Germinal center (tissue), 1 donor: ENCODE measurements at places on chromosomes 16 and 17.

DNA sequence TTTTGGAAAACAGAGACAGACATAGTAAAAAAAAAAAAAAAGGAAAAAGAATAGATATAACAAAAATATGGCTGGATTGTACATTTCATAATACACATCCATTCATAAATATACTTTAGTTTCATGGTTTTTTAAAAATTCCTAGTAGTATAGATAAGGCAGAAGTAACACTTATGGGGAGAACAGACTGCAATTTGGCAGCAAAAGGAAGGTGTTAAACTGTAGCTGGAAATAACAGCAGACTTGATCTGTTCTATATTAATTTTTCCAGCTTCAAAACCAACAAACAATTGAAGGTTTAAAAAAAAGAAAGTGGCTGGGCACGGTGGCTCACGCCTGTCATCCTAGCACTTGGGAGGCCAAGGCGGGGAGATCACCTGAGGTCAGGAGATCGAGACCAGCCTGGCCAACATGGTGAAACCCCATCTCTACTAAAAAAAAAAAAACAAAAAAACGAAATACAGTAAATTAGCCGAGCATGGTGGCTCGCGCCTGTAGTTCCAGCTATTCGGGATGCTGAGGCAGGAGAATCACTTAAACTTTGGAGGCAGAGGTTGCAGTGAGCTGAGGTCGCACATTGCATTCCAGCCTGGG, 191.8 kb downstream of the SPECC1 start:
- no peak for DNase-seq

DNA sequence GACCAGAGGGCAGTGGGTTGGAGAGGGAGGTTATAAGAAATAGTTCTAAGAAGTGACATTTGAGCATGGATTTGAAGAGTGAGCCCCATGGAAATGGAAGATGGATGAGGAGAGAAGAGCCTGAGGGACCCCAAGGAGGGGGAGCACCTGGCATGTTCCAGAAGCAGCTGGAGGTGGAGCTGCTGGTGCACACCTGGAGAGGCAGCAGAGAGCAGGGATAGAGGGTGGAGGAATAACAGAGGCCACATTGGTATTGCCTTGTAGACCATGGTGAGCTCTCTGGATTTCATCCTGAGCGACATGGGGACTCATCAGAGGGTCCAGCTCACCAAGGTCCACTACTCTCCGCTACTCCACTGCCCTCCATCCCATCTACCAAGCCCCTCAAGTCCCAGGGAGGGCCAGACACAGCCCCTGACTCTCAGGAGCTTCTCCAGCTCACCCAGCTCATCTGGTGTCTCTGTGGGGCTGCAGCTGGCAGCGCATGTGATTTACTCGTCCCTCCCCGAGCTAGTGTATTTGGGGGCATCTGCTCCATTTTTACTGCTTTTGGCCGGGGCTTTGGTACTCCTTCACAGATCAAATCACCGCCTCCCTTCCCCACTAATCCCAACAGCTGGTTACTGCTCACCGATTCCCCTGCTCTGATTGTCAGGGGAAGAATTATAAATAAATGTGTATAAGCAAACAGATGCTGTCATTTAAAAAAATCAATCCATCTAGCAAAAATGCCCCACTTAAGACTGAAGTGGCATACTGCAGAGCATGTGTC, 22.1 kb upstream of the KDM8 start:
- no peak for DNase-seq

GRCh38 chr17:50319306-50320004, 26.5 kb upstream of the XYLT2 start:
- no peak for DNase-seq

- DNase-seq: no peak
These were observed 120.6 kb upstream of the RBBP6 start for GRCh38 chr16:24418733-24419132.

GRCh38 chr16:46775214-46775613, 27.1 kb upstream of the MYLK3 start:
- DNase-seq: no peak

DNA sequence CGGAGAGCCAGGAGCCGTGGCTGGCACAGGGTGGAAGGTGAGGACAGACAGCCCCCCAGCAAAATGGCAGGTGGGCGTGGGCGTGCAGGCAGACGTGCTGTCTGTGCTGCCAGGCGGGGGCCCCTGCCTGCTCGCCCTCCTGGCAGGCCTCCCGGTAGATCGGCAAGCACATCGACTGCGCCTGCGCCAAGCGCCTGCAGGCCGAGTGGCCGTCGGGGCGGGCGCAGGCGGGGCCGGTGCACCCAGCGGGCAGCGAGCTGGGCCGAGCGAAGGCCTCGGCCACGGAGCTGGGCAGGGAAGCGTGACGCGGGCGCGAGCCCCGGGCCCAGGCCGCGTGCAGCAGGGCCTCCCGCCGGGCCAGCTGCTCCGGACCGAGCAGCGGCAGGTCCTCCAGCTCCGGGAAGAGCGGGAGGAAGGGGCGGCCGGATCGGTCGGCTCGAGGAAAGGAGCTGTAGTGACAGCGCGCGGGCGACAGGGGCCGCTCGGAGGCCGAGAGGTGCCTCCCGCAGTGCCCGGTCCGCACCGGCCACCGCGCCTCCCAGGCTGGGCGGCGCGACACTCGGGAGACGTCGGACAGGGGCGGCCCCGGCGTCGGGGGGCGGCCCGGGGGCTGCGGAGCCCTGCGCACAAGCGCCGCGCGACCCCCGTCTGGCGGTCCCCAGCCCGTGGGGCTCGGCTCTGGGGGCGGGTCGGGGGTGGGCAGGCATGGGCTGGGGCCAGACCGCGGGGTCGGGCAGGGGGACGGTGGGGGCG, 16.9 kb downstream of the GRIN2C start:
- DNase-seq: peak; percentile 44

- DNase-seq: no peak
These were observed 73.9 kb downstream of the STH start for GRCh38 chr17:46072998-46073397.

DNA sequence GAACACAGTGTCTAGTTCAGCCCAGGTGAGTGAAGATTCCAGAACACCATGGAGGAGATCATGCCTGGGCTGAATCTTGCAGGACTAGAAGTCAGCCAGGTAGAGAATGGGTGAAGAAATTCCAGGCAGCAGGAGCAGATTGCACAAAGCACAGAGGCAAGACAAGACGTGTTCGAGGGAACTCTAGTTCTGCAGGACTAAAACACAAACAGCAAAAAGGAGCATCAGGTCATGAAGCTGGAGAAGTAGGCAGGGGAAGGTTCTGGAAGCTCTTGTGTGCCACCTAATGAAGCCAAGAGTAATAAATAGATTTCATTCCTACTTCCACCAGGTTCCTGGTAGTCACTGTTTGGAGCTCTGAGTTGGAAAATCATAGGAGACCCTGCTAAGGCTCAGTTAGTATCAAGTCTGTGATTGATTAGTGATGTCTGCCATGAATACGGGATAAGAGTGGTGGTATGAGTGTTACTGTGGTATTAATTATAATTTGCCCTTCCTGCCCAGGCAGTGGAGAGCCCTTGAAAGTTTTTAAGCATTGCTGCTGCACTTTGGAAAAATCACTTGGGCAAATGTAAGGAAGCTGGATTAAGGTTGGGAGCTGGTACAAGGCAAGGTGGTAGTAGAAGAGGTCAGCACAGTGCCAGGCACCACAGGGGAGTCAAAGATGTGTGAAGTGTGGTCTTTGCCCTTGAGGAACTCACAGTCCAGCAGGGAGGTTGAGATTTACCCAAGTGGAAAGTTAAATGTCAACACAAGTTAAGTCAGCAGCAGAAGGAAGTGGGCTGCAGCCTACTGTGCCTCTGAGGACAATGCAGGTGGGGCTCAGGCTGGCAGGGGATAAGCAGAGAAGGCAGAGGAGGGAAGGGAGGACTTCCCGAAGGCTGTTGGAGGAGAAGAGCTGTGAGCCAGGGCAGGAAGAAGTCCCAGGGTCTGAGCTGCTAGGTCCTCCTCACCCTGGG, 13.5 kb upstream of the FOXN1 start:
- no peak for DNase-seq

GRCh38 chr16:69726313-69727060, at the start of gene NQO1:
TSS of gene NQO1 (minus strand) at chr16:69726560. CDS start at chr16:69726439, 121 bp downstream.
- peak; percentile 95 for DNase-seq

DNA sequence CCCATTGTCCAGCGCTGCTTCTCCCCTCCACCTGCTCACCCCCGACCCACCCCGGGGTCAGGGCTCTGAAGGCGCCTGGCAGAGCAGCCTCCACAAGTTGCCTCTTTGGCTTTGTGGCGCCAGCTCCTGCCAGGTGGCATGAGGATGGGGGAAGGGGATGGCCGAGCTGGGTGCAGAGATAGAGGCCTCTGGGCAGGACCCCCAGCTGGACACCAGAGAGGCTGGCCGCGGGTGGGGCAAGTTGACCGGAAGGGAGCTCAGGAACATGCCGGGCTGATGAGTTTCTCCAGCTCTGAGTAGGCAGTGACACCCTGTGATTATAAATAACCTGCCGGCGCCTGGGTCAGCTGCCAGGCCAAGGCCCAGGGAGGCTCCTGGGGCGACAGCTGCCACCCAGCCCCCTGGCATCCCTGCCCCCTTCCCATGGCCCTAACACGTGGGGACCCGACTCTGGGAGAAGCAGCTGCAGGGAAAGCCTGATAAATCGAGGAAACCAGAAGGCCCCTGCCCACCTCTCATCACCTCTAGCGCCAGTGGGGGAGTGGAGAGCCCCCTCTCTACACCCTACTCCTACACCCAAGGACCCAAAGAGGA, 729 bp downstream of the P2RX5 start:
- no peak for DNase-seq

DNA sequence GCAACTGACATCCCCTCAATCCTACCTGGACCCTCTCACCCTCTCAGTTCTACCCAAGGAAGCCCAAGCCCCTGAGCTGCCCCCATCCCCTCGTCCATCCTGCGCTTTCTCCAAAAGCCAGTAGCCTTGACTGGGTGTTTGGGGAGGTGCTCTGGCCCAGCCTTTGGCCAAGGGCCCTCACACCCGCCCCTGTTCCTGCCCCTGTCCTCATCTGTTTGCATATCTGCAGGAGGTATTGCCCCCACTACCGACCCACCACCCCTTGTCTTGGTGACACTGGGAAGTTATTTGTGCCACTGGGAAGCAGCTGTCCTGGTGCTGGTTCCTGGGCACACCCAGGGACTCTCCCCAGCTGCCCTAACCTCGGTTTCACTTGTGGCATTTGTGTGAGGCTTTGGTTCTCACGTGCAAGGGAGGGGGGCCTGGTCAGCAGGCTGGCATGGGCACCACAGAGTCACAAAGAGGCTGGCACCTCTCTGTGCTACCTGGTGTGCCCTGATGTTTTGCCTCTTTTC, 75.3 kb downstream of the MRC2 start:
- DNase-seq: no peak

- no peak for DNase-seq
These were observed 17.0 kb upstream of the RPRML start for GRCh38 chr17:46995841-46996571.
